Left renal cortex interstitium (tissue), 4 donors: ENCODE measurements at places on chromosomes 16 and 17.

GRCh38 chr16:19885451-19886072 is 914 bp upstream of the GPRC5B start:
- peak; percentile 32 for DNase-seq

- DNase-seq = no peak
These were observed 85.9 kb downstream of the TMEM132E start for GRCh38 chr17:34665150-34665806.

- DNase-seq = no peak
These were observed 8.6 kb upstream of the ENPP7 start for GRCh38 chr17:79721993-79722671.

DNA sequence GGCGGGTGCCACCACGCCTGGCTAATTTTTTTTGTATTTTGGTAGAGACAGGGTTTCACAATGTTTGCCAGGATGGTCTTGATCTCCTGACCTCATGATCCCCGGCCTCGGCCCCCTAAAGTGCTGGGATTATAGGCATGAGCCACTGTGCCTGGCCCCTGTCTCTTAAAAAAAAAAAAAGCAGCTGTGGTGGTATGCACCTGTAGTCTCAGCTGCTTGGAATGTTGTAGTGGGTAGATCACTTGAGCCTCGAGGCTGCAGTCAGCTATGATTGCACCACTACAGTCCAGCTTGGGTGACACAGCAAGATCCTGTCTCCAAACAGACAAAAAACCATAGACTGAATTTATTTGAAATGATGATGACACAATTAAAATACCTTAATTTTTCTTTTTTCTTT is 24.3 kb downstream of the CDK12 start:
- DNase-seq = no peak

GRCh38 chr17:46771561-46772474 is 46.7 kb downstream of the WNT3 start:
- DNase-seq = no peak

GRCh38 chr16:77660311-77660710 is 62.0 kb upstream of the NUDT7 start:
- peak; percentile 34 for DNase-seq
